ENCODE measurements at places on chromosomes 6 and 20.

- no peak for DNase-seq
Observed at GRCh38 chr6:63347599-63347998, 27.8 kb upstream of the LGSN start.

- DNase-seq = no peak
Observed at GRCh38 chr6:28900577-28901256, 23.1 kb downstream of the TRIM27 start.

- no peak for DNase-seq
Observed at GRCh38 chr6:118288355-118289124, 259.6 kb upstream of the PLN start.

DNA sequence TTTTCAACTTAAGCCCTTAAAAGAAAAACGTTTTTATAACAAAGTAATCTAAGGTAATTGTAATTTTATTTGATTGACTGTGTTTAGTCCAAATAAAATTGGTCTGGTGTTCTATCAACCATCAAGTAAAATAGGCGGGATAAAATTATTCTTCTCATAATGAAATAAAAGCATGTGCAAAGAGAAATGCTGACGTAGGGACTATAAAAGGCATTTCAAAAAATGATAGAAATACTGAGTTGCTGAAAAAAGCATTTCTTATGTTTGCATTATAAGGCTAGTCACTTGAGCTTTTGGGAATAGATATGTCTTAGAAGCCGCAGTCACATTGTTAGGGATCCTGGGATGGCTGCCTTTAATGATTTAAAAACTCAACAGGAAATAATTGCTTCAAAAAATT, 608.0 kb upstream of the JAG1 start:
- no peak for DNase-seq

GRCh38 chr6:45400021-45400420, 22.3 kb upstream of the SUPT3H start:
- no peak for DNase-seq

- no peak for DNase-seq
Observed at GRCh38 chr6:108630050-108630714, 69.5 kb downstream of the FOXO3 start.

- no peak for DNase-seq
Observed at GRCh38 chr6:48486373-48486772, 375.4 kb upstream of the PTCHD4 start.

DNA sequence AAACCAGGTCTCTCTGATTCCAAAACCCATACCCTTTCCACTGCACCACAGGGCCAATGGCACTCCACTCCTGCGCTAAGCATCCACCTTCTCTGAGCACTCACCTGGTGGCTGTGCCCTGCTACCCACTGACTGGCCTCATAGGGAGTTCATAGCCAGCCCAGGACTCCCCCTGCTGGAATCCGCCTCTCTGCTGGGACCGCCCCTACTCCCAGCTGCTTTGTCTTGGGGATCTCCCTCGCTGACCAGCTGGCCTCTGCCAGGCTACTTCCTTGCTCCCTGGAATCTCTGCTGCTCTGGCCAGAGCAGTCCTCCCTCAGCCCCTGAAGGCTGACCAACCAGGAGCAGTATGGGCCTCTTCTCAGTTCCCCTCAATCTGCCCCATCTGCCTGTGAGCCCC, 129.7 kb downstream of the FAXC start:
- DNase-seq = peak; percentile 5

DNA sequence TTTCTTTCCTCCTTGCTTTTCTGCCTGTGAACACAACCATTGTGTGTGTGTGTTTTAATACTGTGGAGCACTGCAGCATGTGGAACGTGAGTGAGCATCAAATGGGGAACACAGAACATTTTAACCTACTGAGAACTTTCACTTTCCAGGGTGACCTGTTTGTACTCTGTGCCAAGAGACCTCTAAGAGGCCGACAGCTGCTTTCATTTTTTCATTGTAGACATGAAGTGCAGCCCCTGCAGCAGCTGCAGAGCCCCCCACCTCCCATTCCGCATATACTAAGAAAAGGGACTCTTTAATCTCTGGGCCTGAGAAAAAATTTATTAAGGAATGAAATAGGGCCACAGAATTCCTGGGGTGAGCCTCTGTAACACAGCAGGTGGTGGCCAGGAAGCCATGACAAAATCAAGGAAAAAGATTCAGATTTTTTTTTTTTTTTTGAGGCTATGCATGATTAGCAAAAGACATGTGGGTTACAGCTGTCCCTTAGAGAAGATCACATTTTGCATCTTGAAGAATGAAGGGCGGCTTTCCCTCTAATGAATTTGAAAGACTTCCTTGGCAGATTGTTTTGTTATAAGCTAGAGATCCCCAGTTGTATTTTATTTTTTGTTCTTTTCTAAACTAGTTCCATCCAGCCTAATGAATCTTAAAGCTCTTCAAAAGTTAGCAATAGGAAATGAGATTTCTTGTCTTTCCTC, 503.4 kb downstream of the CD109 start:
- no peak for DNase-seq

GRCh38 chr6:119267126-119267905, 82.2 kb downstream of the MAN1A1 start:
- no peak for DNase-seq

DNA sequence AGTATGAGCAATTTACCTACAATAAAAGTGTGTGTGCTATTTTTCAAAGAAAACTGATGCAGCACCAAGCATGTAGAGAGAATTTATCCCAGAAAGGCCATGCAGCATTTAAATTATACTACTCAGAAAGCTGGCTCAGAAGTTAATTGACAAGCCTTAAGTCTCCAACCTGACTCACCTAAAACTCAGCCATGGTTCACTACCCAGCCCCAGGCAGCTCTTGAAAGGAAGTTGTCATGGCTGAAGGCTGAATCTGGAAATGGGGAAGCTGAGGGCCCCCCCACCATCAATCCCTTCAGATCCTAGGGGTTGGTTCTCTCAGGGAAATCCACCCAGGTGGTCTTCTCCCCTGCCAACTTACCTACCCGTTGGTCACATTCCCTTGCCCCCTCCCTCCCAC, 19.7 kb downstream of the PPIL6 start:
- no peak for DNase-seq

DNA sequence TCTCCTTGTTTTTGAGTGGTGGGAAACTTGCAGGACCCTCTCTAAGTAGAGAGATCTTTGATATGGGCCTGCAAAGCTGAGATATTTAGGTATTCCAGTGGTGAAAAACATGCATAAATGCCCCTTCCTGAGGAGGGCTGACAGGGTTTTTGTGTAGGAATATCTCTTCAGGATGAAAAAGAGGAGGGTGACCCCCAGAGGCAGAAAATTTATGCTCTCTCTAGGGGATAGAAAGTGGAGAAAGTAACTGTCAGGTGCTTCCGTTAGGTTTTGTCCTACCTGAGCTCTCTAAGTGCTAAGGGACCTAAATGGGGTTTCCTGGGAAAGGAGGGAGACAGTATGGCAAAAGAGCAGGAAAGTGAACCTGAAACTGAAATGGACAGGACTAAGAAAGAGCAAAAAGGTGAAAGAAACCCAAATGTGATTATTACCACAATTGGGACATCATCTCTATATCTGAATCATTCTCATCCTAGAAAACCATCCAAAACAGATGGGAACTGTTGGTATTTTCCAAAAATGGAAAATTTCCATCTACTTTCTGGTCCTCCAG, 2.0 kb downstream of the COL19A1 start:
- no peak for DNase-seq

DNA sequence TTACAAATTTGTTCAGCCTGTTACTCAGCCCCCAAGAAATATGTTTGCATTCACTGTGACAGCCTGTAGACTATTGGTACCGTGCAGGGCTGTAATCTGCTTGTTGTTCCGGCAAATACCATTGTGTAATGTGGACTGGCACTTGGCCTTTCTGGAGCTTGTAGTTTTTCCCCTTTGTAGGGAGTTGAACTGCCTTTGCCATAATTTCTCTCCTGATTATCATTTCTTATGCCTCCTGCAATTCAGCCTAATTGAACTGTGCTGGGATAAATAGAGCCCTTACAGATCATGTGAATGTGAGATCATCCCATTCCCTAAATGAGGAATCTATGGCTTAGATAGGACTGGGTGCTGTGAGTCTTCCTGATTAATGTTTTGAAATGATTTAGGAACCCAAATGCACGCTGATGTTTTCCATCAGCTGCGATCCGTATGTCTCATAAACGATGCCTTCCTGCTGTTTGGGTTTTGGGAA, 185.1 kb downstream of the JARID2 start:
- no peak for DNase-seq

GRCh38 chr6:47097092-47097945, 55.2 kb upstream of the ADGRF1 start:
- peak; percentile 92 for DNase-seq

- DNase-seq = peak; percentile 21
Observed at GRCh38 chr6:19472153-19472552, 365.0 kb upstream of the ID4 start.

DNA sequence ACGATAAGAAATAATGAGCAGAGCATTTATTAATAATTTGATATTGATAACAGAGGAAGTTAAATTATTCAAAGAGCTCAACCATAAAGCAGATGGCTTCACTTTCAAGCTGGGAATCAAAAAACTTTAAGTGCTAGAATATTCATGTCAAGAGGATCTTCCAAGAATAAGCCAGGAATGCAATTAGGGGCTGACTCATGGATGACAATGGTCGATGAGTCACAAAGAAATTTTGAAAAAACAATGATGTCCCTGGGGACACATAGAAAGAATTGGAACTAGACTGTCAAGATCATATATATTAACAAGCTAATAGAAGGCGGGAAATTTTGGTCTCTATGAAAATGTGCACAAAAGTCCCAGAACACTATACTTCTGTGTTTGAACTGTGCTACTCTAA, 304.1 kb downstream of the LAMA2 start:
- DNase-seq = peak; percentile 84

Data from A673 (cell line).